ENCODE measurements at places on chromosomes 13 and 19. TPM values are rescaled to one million over a fixed set of nuclear protein-coding genes. Genes with fewer than 3 reads are reported as not detected.
A peak's percentile ranks its signal among the peaks of the same experiment; 100 is the strongest.

Gene EXOC3L2
- 0.17 TPM for total RNA-seq

Gene GZMM
- total RNA-seq: 5.5 TPM

Gene PSG2
- total RNA-seq: not detected

Gene ADAMTS10
- 6.6 TPM for total RNA-seq

DNA sequence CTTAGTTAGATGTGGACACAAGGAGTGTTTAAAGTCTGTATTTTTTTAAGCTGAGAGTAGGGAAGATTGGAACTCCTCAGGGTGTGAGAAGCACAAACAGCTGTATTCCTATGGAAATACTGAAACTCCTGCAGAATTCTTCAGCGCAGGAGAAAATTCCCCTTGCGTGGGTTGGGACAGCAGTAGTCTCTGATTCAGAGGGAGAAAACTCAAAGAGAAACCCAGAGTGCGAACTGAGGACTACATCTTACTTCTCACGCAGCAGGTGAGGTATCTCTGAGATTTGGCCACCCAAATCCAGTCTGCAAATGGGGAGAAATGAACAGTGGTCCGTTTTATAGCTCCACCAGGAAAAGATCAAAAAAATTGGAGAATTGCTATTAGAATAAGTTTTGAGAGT, 60.9 kb downstream of the FRY start:
- no peak for DNase-seq

DNA sequence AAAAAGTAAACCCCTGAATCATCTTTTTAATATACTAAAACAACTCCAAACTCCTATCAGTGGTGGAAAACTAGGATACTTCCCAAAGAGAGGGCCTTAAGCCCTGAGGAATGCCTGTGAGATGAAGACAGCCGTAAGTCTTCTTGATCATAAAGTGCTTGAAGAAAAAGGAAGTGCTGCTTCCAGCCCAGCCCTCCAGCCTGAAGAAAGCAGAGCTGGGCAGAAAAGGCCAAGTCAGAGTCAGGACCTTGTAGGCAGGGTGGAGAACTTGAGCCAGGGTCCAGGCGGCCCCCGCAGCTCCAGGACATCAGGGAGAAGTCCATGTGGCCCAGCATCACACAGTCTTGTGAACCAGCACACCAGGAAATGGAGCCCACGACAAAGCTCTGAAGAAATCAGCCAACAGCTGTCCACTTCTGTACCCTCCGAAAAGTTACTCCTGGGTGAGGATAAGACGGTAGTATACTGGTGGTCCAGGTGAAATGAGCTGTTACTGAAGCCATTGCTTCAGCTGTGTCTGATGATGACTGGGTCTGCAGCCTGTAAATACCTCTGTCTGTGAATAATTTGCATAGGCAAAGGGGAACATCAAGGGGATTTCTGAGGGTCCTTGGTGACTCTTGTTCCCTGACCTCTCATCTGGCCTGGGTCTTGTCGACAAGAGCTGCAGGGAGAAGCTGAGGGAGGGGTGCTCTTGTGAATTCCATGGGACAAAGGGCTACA, 18.7 kb upstream of the CRYL1 start:
- no peak for DNase-seq

GRCh38 chr19:38977445-38978325, 2.1 kb upstream of the FBXO17 start:
- peak; percentile 80 for DNase-seq

- peak; percentile 21 for DNase-seq
These were observed 688 bp downstream of the ZNF606 start for GRCh38 chr19:58001895-58002369.

DNA sequence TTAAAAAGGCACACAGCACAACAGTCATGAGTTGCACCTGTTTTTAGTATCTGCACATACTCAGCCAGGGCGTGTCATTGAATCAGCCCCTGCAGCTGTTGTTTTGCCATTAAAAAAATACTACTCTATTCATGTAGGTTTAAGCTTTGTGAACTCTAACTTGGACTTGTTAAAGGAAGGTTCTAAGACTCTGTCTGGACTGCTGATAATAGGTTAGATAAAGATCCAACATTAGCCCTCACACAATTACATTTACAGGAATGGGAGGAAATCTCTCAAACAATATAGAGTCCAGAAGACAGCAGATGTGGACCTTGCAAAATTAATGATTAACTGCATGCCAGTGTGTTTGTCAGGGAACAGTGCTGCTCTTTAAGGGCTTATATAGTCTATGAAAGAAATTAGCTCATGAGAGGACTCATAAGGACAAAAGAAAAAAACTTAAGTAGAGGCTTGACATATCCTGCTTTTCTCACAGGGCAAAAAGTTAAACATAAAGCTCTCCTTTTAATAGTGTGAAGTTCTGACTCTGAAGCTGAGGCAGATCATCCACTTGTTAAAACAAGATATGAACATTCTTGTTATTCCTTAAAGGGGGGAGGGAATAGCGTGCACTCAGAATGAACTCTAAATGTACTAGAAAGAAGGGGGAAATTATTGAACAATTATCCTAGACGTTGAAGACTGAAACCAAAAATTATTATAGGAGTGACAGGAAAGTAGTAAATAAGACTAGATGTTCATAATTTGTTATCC, 243.6 kb downstream of the NDFIP2 start:
- DNase-seq: no peak

DNA sequence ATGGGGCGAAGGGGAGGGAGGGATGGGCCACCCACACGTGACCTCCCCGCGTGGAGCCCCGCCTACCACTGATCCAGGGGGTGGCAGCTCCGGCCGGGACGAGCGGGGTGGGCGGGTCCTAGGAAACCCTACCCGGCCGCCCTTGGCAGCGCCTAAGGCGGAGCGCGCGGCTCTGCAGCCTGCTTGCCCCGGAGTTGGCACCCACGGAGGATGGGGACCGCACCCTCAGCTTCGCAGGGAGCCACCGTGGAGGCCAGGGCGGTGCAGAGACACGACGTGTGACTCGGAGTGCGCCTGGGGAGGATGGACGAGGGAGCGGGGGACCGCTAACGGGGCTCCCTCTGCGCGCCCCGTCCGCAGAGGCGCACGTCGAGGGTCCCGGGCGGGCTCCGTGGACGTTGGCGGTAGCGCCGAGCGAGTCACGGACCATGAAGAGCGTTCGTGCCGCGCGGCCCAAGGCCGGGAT, at the start of gene RGS9BP:
Gene RGS9BP (plus strand): TSS at position 129 of the 466 bp plus-strand sequence. CDS start 416 bp downstream, outside the sequence.
- DNase-seq: peak; percentile 86

DNA sequence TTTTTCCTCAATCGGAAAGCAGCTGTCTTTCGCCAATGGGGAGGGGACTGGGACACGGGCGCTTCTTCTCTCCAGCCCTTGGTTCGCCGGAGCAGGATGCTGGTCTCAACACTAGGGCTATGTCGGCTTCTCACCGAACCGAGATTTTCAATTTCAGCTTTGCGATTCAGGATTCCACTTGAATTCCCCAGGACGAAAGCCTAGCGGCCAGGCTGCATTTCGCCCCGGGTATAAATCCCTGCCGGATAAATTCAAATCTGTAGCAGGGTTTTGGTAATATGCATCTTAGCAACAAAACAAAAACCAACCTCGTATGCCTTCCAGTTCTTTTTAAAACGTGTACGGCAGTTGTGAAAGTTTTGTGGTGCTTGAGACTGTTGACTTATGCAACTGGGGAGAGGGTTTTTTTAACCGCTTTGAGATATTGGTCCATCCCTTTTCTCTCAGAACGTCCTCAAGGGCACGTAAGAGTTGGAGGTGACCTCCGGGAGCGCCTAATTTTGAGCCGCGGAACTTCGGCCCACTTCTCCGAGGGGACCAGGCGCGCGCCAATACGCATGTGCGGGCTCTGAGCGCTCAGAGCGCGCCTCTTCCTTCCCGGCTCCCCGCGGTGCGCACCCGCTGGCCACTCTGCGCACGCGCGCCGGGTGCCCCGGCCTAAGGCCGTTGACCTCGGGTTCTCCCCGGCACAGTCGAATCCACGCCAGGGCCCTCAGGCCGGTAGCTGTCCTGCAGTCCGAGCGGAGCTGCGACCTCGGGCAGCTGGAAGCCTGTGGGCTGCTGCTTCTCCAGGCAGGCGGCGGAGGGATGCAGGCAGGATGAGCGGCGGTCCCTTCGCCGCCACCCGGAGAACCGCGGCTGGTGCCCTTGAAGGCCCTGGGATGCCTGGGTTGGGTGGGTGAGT, 7.6 kb downstream of the POU4F1 start:
- peak; percentile 78 for DNase-seq

GRCh38 chr13:28954419-28954725, 134.2 kb downstream of the MTUS2 start:
- no peak for DNase-seq

DNA sequence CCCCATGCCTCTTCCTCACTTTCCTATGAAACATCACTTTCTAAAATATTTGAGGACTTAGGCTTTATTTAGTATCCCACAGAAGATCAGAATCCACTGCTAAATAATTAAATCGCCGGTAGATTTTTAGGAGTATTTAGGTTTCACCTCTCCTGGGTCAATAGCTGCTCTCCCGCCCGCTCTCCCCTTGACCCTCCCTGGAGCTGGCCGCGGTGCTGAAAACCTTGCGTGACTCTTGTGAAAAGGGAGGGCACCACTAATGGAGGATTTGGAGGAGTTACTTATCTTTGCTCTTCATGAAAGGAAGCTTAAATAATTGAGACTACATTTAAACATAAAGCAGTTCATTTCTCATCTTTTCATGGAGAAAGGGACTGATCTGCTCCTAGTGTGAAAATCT, 14.1 kb downstream of the POU4F1 start:
- peak; percentile 52 for DNase-seq

DNA sequence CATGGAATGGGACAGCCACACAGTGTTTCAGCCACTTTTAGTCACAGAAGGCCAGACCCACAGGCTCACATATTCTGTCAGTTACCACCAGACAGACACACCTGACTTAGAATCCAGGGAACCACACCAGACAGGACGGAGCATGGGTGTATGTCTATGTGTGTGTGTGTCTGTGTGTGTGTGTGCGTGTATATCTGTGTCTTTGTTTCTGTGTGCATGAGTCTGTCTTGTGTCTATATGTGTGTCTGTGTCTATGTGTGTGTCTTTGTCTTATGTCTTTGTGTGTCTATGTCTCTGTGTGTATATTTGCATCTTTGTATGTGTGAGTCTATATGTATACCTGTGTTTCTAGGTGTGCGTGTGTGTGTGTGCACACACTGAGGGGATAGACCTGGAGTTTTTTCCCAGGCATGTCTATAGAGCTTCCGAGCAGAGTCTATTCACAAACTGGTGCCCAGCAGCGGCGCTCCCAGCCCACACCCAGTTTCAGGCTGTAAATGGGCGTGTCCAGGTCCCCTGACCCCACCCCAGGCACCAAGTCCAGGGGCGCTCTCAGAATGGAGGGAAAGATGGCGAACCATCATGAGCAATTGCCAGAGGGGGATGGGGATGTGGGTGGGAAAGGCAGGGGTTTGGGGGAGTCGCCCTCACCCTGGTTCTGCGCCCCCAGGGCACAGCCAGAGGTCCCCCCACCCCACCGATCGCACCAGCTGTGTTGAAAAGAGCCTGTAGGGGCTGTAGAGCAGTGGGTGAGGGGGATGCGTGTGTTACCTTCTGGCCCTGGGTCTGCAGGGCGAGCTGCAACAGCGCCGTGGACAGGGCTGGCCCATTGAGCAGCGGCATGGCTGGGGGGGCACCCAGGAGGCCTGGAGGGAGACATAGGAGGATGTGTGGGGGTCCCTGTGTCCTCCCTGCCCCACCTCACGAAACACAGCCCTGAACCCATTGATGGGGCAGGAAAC, 6.3 kb upstream of the FDX2 start:
- no peak for DNase-seq

GRCh38 chr19:39438270-39438934, 2.7 kb upstream of the RPS16 start:
- DNase-seq: peak; percentile 69

DNA sequence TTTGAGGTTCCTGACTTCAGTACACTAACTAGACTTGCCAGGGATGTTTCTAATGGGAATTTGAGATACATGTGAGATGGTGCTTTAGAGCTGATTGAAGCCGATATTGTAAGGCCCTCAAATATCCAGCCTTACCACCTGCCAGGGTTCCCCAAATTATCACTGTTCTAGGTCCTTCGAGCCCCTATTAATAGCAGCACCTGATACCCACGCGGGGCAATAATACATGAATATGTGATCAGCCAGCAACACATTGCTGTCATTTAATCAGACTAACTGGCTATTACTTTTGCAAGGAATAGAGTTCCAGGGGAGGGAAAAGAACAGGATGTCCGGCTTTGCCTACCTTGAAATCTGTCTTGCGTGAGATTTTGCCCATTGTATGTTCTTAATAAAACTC, 5.1 kb downstream of the RGCC start:
- DNase-seq: no peak

- no peak for DNase-seq
These were observed 8.5 kb upstream of the STK24 start for GRCh38 chr13:98585398-98585754.

DNA sequence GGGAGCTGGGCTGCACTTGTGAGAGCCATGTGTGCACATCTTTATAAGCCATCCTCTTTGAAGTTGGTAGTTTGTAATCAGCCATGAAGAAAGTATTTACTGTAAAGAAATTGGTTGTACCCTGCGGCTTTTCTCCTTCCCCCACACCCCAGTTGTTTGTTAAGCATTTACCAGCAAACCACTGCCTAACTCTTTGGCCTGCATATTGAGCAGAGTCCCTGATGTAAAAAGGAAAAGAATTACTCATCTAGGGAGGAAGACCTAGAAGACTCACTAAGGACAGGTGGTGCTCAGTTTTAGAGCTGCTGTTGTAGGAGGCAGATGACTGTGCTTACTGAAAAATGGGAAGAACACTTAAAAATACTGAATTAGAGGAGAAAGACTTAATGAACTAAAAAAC, 245.3 kb downstream of the PCCA start:
- DNase-seq: no peak

DNA sequence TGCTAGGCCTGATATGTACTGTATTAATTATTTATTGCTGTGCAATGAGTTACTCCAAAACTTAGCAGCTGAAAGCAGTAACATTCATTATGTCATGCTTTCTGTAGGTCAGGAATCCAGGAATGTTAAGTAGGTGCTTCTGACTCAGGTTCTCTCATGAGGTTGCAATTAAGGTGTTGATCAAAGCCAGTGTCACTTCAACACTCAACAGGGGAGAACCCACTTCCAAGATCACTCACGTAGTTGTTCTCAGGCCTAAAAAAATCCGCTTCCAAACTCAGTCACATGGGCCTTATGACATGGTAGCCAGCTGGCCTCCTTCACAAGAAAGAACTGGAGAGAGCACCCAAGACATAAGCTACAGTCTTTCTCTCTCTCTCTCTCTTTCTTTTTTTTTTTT, 211.1 kb upstream of the NBEA start:
- no peak for DNase-seq

DNA sequence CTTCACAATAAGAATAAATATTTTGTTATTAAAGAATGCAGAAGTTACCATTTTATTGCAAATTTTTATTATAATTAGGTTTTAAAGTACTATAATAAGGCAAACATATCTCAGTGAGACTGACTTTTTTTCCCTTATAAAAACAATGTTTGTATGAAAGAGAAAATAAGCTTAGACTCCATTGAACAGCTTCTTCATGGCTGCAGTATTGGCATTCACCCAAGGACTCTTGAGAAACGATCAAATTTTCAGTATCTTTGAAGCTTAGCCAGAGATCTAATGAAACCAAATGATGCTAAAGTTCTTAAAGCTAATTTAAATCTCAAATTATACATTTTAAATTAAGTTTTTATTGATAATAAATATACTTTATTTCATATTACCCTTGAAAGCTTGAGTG, 128.3 kb downstream of the GGACT start:
- DNase-seq: no peak
